ENCODE measurements at places on chromosomes 12 and 14.

- no peak for DNase-seq
Observed at GRCh38 chr14:81589381-81590065, 55.9 kb upstream of the SEL1L start.

DNA sequence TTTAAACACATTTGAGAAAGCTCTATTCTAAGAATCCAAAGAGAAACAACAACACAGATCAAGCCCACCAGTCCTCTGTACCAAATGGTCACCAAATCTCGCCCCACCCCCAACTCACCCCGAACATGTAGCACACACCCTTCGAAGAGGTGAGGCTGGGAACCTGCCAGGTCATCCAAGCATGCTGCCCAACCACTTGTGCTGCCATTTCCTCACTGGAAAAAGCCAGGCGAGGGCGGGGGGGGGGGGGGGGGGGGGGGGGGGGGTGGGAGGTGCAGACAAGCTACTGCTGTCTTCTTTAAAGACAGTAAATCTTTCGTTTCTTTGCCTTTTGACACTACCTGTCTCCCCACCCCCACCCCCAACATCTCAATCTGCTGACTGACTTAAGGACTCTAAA, 59.9 kb downstream of the SETD3 start:
- no peak for DNase-seq

GRCh38 chr12:129901254-129901653, 2.6 kb downstream of the TMEM132D start:
- DNase-seq = no peak

DNA sequence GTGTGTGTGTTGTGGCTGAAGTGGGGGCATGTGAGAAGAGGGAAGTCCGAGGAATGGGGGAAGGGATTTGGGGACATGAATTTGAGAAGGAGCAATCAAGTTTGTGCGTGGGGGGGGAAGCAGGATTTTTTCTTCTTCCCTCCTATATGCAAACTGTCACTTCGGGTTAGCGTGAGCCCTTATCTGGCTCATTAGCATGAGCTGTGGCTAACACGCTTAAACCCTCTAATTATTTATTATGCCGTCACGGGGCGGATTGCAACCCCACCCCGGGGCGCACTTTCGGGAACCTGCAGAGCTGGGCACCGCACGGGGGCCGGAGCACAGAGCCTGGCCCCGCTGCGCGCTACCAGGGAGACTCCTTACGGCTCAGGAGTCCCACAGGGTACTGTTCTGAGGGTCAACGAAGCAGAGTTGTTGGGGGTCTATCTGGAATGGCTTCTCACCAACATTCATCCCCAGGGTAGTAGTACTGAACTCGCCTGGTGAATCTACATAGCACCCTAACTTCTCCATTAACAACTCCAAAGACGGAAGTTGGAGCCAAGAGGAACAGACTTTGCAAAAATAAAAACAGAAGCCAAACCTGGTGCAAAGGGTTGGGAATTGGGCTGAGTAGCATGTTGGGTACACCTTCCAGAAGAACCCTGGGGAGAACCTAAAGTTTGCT, 6.4 kb upstream of the ASCL1 start:
- DNase-seq = no peak

DNA sequence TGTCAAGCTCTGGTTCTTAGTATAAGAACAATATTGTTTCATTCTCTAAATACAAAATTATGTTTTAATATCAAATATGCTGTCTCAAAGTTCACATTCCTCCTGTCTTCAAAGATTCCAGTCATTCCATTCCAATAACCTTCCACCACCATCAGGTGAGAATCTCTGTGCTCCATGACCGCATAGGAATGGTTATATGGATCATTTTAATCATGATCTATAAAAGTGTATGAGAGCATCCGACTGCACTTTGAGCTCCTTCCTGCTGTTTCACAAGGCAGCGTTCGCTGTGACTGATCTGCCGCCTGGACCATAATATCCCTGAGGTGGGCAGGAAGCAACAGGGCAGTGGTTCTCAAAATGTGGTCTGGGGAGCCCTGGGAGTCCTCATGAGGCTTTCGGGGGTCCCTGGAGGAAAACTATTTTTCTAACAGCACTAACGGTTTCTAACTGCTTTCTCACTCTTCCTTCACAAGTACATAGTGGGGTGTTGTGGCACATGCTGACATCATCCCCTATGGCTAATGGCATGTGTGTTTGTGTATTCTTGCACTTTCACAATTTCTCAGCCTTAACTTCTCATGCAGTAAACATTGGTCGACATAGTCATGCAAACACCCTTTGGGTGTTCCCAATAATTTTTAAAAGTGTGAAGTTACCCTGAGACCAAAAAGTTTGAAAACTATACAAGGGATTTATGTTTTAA, 137.4 kb downstream of the ANO2 start:
- DNase-seq = no peak

DNA sequence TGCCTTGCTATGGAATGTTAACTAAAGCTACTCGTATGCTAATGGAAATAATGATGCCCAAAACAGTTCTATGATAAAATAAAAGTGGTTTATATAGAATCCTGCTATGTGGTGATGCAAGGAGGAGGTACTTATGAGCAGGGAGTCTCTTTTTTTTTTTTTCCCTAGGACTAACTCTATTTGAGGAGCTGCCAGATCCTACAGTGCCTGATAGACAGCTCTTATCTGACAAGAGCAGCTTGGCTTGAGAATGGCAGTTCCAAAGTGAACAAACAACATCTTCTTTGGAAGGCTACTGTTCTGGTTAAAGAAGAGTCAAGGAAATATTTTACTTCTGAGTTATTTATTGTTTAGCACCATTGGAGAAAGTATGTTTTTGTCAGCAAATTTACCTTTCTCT, 10.2 kb upstream of the ACSM4 start:
- no peak for DNase-seq

- no peak for DNase-seq
Observed at GRCh38 chr12:120118321-120119061, 1.9 kb upstream of the RAB35 start.

DNA sequence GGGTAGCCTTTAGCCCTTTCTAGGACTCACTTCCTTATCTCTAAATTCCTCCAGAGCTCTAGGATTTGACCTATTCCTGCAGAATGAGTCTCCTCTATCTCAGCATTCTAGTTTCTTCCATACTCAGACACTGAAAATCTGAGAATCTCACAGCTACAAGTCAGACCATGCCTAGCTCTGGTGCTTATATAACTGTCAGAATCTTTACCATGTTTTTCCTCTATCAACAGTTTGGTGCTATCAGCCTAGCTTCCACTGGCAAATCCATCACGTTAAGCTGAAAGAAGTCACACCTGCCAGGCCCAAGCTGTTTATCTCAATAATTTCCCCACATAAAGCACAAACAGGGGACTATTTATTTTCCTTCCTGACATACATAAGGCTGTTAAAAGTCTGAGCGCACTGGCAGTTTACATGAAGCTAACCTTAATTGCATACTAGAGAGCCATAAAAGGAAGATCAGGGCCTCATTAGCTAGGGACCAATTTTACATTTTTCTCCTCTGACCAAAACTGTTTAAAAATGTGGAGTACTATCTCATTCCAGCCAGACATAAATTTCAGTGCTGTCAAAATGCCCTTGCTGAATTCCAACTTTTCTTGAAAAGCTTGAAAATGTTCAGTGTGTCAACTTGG, 270.5 kb downstream of the C12orf75 start:
- no peak for DNase-seq

- no peak for DNase-seq
Observed at GRCh38 chr14:96582995-96583394, 80.8 kb downstream of the PAPOLA start.

- no peak for DNase-seq
Observed at GRCh38 chr12:96811083-96811482, 96.0 kb upstream of the NEDD1 start.

DNA sequence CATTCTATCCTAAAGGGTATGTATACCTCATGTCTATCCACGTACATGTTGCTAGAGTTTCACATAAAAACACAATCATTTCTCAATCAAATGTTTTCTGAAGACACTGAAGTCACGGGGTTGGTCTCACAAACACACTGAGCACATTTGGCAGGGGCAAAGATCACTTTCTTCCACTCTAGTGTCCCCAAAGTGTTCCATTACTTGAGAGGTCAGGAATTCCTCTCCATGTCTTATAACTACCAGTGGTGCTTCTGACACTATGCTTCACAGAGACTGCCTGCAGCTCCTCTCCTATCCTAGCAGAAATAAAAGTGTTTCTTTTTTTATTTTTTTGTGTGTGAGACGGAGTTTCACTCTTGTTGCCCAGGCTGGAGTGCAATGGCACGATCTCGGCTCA, 19.1 kb downstream of the ZFYVE1 start:
- no peak for DNase-seq

DNA sequence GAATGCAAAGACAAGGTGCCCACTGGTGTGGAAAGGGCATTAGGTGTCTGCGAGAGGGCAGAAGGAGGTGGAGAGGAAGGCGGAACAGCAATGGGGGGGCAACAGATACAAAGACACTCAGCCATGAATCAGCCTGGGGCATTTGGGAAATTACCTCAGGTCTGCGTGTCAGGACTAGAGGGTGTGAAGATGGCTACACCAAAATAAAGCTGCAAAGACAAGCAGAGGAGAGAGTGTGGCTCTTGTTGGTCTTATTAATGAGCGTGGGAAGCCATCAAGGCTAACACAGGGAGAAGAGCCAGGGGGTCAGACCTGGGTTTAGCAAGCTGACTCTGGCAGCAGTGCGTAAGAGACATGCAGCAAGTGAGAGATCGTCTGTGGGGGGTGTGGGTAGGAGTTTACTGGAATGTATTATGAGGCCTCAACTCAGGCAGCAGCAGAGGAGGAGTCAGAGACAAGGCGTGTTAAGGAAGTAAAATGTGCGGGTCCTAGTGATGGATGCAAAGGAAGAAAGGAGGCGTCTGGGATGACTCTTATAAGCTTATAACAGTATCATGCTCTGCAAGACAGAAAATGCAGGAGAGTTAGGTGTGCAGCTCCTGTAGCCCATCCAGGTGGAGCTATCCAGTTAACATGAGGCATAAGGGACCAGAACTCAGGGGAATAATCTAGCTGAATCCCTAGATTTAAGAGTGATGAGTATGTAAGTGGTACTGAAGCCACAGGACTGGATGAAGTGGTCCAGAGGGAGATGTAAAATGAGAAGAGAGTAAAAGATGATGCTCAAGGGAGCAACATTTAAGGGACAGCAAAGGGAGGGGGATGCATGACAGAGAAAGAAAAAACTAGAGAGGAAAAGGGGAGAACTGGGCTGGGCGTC, 50.4 kb downstream of the KCNK10 start:
- DNase-seq = peak; percentile 7

- DNase-seq = no peak
Observed at GRCh38 chr12:115468087-115468510, 784.1 kb upstream of the TBX3 start.

DNA sequence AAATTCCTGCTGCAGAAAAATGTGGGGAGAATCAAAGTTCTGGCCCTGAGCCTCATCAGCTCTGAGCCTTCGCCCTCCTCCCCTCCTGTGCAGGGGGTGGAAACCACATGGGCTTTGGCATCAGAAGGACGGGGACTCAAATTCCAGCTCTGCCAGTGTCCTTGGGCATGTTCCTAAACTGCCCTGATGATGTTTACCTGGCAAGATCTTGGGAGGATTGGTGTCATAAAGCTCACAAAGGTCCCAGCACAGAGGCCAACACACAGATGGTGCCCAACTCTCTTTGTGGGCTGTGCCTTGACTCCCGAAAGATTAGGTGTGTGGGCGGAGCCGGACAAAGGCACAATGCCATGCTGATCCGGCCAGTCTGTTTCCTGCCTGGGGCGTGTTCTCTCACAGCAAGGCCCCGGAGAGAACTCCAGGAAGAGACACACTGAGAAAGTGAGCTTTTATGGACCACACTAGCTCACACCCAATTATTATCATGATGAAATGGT, 20.5 kb upstream of the CLMN start:
- DNase-seq = no peak

GRCh38 chr12:116777245-116777644, 39.1 kb downstream of the RNFT2 start:
- DNase-seq = no peak

- no peak for DNase-seq
Observed at GRCh38 chr14:68922201-68922621, 56.9 kb downstream of the ACTN1 start.

DNA sequence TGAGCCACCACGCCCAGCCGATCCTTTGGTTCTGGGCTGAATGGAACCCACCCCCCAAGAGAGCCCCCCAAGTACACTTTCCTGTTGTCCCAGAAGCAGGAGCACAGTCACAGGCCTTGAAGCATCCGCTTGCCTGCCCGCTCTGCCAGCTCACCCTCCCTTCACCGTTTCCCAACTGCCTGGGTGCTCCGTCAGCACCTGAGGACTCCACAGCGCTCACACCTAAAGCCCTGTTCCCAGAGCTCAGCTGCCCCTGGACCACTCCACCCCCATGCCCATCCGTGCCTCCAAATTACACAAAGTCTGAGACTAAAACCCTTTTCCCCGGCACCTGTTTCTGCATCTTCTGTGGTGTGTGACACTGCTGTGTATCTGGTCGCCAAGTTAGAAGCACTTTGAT, 44.3 kb upstream of the TRAF3 start:
- DNase-seq = no peak

DNA sequence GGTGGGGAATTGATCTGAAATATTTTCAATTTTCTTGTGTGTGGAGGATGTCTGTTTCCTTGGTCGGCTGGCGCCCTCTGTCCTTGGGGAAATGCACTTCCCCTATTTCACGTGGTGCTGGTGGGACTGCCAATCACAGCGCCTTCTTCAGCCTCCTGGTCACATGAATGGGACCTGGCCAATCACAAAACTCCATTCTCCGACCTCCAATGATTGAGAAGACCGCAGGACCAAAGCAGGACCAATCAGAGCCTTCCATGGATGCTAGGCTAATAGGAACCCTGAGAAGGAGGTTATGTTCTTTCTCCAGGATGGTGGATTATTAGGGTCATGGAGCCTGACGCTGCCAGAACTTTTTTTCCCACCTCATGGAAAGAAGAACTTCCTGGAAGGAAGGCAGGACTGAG, 188.7 kb downstream of the TTC8 start:
- no peak for DNase-seq

- no peak for DNase-seq
Observed at GRCh38 chr14:35741345-35742031, 67.6 kb downstream of the RALGAPA1 start.

- DNase-seq = no peak
Observed at GRCh38 chr12:66269757-66270383, 32.4 kb upstream of the HELB start.

GRCh38 chr14:35140718-35141581, 18.6 kb downstream of the PRORP start:
- no peak for DNase-seq

DNA sequence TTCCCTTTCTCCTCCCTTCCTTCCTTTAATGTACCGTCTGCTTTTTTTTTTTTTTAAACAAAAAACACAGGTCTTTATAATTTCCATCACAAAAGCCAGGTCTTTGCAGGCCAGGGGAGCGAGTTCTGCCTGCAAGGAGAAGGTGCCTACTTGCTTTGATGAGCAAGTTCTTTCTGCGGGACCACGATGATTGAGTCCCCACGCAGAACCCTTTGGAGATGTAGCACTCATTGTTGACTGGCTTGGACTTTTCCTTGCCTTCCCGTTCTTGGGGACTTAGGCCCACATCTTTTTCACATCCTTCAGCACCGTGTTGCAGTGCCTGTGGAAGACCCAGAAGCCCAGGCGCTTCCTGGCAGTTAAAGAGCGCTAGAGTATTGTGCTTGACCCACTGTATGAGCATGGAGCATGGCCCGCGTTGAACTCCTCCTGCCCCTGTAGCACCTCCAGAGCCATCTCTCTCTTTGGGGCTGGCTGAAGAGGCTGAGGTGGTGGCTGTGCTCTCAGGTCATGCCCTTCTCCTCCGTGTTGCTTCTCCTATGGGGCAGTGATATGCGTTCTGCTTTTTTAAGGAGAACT, 177.6 kb downstream of the EXOC5 start:
- DNase-seq = no peak

GRCh38 chr12:49259452-49259851, 5.4 kb upstream of the TUBA1C start:
- no peak for DNase-seq

- DNase-seq = no peak
Observed at GRCh38 chr12:110337912-110338710, 57.1 kb downstream of the ATP2A2 start.
